ENCODE measurements at places on chromosomes 4 and X.

DNA sequence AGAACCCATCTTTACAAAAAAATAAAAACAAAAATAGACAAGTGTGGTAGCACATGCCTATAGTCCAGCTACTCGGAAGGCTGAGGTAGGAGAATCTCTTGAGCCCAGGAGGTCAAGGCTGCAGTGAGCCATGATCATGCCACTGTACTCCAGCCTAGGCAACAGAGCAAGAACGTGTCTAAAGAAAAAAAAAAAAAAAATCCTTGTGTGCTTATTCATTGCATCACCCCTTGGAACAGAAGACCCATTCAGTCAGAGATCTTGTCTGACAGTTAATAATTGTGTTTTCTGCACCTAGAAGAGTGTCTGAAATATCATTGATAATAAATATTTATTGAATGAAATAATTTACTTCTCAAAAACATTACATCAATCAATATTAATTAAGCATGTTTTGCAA lies 97.4 kb upstream of the TBL1X start:
- no peak for DNase-seq

DNA sequence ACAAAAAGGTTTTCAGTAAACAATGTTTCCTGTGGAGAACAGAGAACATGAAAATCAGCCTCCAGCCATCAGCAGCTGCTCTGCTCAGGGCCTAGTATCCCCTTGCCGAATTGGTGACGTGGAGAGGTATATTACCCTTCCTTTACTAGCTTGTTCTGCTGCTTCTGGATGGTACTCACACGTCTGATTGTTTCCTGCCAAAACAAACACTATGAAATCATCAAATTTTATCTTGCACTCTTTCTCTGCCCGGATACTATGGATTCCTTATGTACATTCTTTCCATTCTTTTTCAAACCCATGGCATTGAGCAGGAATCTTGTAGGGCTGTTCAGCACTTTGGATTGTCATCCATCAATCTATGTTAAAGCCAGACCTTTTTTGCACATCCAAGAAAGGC lies 18.8 kb upstream of the METAP1 start:
- no peak for DNase-seq

DNA sequence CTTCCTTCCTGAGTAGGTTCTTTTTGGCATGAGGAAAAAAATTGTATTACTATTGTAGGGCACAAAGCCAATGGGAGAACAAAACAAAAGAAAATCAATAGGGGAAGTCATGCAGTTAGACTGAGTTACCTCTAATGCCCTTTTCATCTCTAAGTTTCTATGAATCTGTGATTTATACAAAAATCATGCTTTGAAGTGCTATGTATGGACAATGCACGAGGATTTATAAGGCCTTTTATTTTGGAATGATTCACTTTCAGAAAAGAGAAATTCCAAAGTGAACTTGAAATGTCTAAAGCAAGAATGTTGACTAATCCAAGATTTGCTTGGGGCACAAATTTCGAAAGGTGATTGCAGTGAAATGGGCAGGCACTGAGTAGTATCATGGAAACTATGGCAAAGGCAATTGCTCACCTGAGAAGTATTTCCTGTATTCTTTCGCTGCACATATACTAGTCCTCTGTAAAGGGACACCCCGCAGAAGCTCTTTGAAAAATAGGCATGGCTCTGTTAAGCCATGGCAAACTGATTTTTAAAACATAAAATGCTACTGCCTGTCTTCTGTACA lies 52.8 kb downstream of the ADGRG4 start:
- DNase-seq, result no peak

DNA sequence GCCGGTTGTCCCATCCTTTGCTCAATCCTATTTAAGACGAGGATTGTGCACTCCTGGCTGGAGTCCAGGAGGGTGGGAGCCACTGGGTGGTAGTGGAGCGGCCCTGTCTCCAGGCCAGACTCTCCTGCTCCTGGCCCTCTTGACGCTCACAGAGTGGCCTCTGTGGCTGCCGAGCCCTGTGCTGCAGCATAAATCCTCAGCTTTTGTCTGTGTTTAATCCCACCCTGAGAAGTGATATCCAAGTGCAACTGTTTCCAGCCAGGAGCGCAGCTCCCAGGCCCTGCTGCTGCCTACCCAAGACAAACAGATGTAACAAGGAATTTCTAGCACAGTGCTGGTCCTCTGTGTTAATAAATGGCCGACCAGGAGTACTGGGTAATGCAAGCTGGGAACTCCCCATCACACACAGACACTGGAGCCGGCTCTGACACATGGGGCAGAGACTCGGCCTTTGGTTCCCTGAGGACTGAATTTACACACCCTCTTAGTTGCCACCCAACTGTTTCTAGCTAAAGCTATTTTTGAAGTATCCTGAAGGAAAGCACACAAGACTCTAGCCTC lies 85.3 kb downstream of the GATB start:
- no peak for DNase-seq

DNA sequence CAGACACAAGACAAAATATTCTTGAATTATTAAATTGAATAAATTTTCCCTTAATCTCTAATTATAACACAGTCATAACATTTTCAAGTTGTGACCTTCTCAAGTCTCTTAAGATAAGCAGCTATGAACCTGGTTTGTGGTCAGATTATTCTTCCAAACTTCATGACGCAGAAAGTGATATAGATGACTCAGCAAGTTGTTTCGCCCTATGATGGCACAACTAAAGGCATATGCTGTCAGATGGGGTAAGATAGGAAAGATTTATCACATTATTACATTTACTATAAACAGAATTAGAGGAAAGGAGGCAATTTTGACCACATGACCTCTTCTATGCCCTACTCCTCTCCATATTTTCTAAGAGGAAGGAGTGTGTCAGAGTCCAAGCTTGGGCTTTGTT lies 4.6 kb upstream of the DCAF12L2 start:
- DNase-seq, result no peak

DNA sequence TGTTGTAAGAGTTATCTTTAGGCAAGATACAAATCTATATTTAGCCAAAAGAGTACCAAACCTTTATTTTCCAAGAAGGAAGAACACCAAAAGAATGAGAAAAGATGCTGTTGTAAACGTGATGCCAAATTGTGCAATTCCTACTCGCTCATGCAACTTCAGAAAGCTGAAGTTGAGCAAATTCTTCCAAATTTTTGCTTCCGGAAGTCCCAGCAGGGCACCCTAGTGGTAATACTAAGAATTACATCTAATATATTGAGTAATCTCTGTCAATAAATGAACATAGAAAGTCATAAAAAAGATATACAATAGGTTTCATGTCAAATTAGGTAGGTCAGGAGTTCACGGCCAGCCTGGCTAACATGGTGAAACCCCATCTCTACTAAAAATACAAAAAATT lies 36.0 kb upstream of the SMARCAD1 start:
- DNase-seq, result no peak

GRCh38 chr4:16262188-16262587 lies 35.9 kb upstream of the TAPT1 start:
- no peak for DNase-seq

DNA sequence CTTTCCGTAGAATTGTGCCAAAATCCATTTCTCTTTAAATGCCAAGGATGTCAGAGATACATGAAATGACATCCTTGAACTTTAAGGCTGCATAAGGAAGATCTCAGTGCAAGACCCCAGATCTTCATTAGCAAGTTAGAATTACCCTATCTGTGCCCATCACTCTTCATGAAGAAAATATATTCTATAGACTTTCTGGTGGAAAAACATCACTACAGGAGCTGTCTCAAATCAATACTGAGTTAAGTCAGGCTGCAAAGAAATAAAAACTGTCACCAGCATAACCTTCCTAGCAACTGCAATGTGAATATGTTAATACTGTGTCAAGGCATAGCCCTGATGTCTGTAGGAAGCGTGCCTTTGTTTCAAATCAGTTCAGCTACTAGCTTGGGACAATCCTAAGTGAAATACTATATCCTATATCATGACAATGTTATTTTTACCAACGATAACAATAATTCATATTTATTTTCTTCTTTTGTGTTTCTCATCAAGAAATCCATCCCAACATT lies 173.3 kb downstream of the TBCK start:
- no peak for DNase-seq

DNA sequence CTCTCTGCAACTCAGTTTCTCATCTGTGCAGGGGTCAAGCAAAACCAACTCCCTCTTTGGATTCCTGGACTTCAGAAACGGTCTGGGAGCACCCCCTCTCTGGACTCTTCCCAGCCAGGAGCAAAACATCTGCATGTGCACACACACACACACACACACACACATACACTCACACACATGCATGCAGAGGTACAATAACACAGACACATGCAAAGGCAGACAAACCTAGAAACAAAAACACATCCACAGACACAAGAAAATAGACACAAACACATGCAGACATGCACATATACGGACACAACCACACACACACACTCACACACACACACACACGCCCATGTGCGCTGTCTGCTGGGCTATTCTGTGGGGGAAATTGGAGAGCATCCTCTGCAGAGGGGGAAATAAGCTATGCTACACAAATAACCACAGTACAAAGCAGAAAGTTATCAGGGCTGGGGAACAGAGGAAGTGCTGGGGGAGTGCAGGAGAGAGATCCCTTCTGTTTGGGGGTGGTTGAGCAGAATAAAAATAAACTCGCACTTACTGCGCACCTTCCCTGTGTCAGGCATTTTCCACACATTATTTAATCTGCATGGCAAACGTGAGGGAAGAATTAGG lies 19.9 kb downstream of the IQSEC2 start:
- DNase-seq, result no peak

DNA sequence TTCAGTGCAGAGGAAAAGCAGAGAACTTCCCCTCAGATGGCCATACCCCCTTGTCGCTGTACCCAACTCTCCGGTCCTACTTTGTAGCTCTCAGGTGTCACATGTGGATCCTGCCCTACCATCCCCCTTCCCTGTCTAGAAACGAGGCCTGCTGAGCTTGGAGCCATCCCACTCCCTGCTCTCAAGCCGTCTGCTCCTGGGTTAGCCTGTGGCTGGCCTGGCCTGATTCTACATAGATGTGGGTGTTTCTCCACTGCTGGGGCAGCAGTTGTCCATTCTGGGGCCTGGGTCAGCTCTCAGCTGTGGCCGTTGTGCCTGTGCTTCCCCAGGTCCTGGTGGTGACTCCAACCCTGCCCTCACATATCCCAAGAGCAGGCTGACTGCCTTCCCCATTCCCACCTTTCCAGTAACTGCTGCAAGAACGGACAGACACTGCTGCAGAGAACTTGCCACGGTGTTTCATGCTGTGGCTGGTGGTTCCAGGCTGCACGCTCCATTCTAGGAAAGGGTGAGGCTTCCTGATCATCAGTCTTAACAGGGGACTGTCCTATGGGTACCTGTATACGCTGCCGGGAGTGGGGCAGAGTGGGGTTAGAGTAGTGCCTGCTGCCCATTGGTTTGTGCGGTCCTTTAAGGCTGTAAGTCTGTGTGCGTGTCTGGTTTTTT lies 3.6 kb downstream of the IL9R start:
- DNase-seq, result no peak

DNA sequence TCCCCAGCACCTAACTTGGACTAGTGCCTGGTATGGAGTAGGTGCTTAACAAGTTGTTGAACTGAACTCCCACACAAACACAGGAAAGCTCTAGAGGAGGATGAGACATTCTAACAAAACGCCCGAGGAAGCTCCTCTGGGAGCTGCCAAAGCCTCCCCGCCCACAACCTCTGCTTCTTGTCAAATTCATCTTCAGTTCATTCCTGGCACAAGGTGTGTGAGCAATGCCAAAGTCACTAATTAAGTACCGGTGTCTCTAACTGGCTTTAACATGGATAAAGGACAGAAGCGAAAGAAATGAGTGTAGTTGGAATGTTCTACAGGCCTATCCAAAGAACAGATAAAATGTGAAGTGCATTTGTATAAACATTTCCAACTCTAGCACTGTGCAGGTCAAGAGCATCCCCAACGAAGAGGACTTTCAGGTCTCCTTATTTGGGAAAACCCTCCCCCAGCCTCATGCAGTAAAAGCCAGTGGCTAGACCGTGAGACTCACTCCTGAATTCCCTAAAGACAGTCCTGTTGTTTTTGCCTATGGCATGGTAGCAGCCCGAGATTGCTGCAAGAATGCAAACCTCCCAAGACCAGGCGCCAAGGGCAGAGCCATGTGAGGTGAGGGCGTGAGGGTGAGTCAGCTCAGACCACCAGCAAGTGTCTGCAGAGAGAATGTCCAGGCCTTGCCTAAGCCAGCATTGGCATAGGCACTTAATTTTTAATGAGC lies 72.2 kb upstream of the KLF3 start:
- DNase-seq, result no peak

DNA sequence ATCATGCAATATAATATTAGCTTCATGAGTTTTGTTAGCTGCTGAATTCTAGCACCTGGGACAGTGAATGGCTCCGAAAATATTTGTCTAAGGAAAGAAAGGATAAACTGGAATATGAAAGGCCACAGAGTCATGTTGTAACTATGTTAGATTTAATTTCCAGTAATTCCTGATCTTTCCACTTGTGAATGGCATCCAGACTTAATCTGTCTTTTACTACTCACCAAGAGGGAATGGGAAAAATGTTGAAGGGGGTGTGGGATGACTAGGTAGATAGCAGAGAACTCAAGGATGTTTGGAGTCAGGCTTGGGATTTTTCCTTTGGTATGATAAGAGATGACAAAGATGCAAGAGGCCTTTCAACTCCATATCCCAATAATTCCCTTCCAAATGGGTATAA lies 9.4 kb downstream of the ADH6 start:
- no peak for DNase-seq

DNA sequence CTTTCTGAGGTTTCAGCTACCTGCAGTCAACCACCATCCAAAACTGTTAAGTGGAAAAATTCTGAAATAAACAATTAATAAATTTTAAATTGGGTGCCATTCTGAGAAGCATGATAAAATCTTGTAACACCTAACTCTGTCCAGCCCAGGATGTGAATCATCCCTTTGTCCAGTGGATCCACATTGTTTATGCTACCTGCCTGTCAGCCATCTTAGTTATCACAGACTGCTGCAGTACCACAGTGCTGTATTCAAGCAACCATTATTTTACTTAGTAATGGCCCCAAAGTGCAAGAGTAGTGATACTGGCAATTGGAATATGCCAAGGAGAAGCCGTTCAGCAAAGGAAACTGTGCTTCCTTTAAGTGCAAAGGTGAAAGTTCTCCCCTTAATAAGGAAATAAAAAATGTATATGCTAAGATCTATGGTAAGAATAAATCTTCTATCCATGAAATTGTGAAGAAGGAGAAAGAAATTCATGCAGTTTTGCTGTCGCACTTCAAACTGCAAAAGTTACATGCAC lies 20.6 kb downstream of the CAMK2D start:
- DNase-seq, result no peak

DNA sequence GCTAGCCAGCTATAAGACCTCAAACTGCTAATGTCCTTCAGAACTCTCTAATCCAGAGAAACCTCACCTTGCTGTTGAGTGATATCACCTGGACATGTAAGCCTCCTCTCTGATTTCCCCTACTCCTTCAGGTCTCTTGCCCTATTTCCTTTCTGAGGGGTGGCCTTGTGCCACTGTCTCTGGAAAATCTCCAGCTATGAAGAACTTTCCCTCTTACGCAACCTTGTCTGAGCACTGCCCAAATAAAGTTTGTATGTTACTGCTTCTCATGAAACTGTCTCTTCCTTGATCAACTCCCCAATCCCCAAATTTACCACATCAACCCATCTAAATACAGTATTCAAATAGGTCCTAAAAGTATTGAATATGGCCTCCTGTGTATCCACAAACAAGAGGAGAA lies 53.5 kb upstream of the VEGFD start:
- DNase-seq, result no peak

- DNase-seq, result no peak
Measured at GRCh38 chrX:15816886-15817285, 26.6 kb downstream of the ZRSR2 start.

Data from activated CD4-positive, alpha-beta T cell treated with anti-CD3 and anti-CD28 coated beads for 1 hour (primary cell).